GM04504 (cell line): ENCODE measurements at places on chromosomes 2 and 18.

GRCh38 chr2:26396734-26397298 lies 4.9 kb upstream of the DRC1 start:
- DNase-seq = no peak

- no peak for DNase-seq
Measured at GRCh38 chr2:199590321-199591203, 132.8 kb upstream of the SATB2 start.

DNA sequence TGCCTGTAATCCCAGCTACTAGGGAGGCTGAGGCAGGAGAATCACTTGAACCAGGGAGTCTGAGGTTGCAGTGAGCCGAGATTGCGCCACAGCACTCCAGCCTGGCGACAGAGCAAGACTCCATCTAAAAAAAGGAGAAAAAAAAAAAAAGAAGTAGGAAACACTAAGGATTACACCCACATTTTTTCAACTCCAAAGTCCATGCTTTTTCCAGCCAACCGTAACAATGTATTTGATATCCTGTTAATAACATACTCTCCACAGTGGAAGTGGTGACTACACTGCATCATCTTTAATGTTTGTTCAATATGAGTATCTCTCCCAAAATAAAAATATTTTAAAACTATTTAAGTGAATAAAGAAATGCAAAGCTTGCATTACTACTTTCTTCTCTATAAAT lies 481.6 kb upstream of the ACVR2A start:
- no peak for DNase-seq

DNA sequence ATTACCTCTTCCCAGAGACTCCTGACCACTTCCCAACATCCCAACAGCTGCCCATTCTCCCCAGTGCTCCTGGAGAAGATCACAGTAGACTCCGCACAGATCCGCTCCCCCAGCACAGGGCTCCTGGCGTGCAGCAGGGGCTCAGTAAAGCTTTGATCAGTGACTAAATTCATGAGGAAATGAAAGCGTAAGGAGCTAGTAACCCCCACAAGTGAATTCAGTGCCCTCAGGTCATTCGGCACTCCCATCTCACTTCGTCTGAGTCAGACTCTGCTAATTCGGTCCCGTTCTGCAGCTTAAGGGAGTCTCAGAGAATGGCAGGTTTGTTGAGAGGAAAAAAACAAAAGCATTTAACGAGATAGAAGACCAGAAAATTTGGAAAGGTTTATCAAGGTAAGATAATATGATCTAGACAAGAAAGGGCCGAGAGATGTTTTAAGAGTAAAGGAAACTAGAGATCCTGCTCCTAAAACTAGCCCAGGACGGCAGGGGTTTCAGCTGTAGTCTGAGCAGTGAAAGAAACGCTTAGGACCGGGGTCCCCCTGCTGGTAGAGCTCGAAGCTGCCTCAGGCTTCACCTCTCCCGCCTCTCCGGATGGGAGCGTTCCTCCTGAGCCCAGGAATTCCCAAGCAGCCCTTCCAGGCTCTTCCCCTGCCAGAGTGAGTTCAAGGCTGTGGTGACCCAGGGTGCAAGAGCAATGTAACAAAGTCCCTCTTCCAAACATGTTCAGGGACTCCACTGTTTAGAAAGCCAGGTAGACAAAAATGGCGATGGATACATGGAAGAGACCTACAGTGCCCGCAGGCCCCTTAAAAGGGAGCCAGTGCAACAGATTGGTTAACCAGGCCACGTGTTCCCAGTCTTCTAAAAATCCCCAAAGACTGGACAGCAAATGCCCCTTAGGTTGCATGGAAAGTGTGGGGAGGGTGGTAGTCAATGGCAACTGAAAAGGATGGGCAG lies 127.3 kb downstream of the DNER start:
- peak; percentile 51 for DNase-seq

DNA sequence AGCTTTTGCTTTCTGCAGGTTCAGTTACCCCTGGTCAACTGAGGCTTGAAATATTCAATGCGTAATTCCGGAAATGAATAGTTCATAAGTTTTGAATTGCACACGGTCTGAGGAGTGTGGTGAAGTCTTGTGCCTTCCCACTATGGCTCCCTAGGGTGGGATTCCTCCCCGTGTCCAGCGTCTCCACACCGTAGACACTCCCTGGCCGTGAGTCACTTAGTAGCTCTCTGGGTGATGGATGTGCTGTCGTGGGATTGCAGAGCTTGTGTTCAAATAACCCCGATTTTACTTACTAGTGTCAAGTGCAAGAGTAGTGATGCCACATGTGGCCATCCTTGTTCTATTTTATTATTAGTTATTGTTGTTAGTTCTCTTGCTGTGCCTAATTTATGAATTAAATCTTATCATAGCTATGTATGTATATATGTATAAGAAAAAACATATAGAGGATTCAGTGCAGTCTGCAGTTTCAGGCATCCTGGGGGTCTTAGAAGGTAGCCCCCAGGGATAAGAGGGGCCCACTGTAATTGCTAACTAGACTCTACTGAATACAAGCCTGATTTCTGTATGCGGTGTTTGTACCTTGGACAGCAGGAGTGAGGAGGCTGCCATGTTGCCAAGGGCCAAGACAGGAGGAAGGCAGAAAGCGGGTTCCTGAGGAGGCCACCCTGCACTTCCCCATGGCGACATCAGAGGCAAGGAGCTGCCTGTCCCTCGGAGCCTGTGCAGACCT lies 47.7 kb upstream of the PDIA6 start:
- DNase-seq = no peak

GRCh38 chr2:209600341-209601171 lies 171.1 kb upstream of the UNC80 start:
- no peak for DNase-seq

GRCh38 chr2:237201461-237202287 lies 116.0 kb downstream of the COPS8 start:
- peak; percentile 94 for DNase-seq

GRCh38 chr2:227511239-227511930 lies 39.4 kb downstream of the AGFG1 start:
- DNase-seq = no peak

DNA sequence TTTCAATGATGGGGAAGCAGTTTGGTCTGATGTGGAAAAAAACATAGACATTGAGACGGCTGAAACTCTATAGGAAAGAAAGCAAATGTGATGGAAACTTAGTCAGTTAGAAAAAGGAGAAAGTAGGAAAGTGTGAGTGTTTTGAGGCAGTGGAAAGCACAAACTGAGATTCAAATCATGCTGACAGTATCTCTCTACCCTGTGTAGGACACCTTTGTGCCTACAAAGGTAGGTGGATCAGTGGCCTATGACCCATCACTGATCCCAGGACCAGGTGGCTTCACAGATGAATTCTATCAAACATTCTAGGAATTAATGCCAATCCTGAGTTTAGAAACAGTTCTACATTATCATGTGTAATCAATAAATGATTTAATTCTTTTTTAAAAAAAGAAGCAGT lies 57.1 kb downstream of the CD226 start:
- no peak for DNase-seq

DNA sequence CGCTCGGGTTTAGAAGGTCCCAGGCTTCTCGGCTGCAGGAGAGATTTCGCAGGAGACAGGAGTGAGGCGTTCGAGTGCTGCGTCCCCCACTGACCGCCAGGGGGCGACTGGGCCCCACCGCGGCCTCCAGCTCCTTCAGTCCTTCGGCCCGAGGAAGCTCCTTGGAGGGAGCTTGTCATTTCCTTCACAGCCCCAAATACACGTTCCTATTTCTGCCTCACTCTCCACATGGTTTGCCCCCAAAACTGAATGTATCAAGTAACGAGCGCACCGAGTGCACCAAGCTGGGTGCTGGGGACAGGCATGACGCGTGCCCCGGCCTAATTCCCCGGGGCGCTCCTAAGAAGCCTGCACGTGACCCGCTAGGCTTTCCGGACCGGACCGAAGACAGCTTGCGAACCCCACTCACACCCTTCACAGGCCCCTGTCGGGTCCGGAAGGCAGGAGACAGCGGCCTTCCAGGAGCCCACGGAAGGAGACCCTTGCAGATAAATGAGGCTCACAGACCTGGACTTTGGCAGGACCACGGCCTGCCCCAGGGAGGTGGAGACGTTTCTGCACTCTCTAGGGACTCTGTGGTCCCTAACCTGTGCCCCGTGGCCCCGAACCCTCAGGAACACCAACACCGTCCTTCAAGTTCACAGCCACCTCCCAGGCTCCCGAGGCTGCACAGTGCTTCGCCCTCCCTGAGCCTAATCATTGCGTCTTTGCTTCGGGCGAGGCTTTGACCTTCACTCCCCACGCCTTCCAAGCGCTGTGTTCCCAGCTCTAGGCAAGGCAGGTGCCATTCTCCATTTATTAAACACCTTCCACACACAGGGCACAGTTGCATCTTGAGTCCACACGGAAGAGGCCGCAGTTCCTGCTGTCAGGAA lies 13.0 kb upstream of the FAHD2A start:
- peak; percentile 25 for DNase-seq

- DNase-seq = no peak
Measured at GRCh38 chr2:240245706-240246105, 105.2 kb upstream of the OTOS start.

GRCh38 chr18:65206551-65207260 lies 544.1 kb upstream of the CDH7 start:
- no peak for DNase-seq

- DNase-seq = no peak
Measured at GRCh38 chr18:48098538-48098937, 168.1 kb upstream of the SMAD2 start.

DNA sequence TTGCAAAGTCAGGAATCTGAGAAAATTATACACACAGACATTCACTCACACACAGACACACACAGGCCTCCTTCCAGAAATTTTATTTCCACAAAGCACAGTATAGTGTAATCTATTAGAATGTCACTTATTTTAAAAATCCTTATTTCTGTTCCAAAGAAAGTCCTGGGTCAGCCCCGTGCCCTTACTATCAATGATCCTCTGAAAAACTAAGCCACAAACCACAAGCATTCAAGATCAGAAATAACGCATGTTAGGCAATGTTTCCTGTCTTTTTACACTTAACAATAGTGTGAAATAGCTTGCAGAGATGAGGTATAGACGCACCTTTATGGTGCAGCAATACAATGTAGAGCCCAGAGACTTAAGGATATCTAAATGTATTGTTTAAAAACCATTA lies 25.8 kb downstream of the TBC1D8 start:
- DNase-seq = no peak

DNA sequence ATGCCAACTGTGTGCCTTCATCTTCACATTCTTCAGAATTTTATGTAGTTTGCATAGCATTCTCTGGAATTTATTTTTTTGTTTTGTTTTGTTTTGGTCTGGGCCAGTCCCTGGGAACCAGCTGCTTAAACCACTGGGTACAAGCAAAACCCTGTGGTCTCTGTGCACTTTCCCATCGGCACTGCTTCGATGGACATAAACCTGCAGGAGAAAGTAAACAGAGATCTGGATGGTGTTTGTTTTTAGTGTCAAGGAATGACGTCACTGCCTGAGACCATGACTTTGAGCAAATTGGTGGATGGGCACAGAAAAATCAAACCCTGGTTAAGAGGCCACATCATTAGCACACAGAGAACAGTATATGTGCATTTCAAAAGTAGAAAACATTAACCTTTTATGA lies 64.7 kb upstream of the RASGRP3 start:
- peak; percentile 38 for DNase-seq

- peak; percentile 60 for DNase-seq
Measured at GRCh38 chr2:36329746-36330472, 25.7 kb upstream of the CRIM1 start.

- no peak for DNase-seq
Measured at GRCh38 chr2:45816272-45816671, 164.8 kb downstream of the PRKCE start.

GRCh38 chr2:229434187-229434586 lies 163.1 kb upstream of the PID1 start:
- no peak for DNase-seq

- DNase-seq = no peak
Measured at GRCh38 chr18:1053331-1054315, 149.0 kb downstream of the ADCYAP1 start.

- DNase-seq = no peak
Measured at GRCh38 chr18:48597110-48597509, 58.3 kb downstream of the CTIF start.

- no peak for DNase-seq
Measured at GRCh38 chr2:136049011-136049742, 63.8 kb upstream of the DARS1 start.

- no peak for DNase-seq
Measured at GRCh38 chr2:211729433-211729832, 809.2 kb downstream of the ERBB4 start.

GRCh38 chr2:209276000-209276399 lies 147.8 kb upstream of the MAP2 start:
- DNase-seq = no peak

DNA sequence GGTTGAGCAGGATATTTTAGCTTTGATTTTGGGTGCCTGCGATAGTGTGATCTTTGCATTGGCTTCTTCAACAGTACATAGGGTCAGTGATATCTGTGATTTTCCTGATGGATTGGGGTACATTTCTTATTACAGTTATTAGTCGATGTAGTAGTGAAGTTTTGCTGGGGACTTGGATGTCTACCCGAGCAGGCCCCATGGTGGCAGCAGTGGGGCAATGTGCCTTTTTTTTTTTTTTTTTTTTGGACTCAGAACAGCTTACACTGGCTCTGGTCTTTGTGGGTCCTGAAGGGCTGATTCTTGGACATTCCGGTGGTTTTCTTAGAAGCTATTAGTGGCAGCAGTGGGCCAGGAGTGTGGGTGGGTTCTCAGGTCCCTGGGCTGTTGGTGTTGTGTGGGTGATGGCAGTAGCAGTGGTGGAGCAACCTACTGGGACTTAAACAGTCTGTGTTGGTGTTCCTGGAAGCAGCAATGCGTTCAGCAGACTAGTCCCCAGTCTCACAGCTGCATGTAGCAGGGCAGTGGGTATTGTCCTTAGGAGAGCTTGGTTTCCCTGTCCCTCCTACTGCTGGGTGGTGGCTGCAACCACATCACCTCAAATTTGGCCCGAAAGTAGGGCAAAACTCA lies 53.7 kb upstream of the SLC4A10 start:
- no peak for DNase-seq

GRCh38 chr2:34003795-34004194 lies 404.7 kb upstream of the FAM98A start:
- no peak for DNase-seq

GRCh38 chr2:72630767-72631166 lies 195.1 kb downstream of the EXOC6B start:
- no peak for DNase-seq

GRCh38 chr2:176205126-176205525 lies 16.7 kb downstream of the HOXD1 start:
- DNase-seq = no peak

GRCh38 chr2:200756618-200757321 lies 54.9 kb upstream of the BZW1 start:
- DNase-seq = peak; percentile 59
